ENCODE measurements at places on chromosomes 16 and 17.

DNA sequence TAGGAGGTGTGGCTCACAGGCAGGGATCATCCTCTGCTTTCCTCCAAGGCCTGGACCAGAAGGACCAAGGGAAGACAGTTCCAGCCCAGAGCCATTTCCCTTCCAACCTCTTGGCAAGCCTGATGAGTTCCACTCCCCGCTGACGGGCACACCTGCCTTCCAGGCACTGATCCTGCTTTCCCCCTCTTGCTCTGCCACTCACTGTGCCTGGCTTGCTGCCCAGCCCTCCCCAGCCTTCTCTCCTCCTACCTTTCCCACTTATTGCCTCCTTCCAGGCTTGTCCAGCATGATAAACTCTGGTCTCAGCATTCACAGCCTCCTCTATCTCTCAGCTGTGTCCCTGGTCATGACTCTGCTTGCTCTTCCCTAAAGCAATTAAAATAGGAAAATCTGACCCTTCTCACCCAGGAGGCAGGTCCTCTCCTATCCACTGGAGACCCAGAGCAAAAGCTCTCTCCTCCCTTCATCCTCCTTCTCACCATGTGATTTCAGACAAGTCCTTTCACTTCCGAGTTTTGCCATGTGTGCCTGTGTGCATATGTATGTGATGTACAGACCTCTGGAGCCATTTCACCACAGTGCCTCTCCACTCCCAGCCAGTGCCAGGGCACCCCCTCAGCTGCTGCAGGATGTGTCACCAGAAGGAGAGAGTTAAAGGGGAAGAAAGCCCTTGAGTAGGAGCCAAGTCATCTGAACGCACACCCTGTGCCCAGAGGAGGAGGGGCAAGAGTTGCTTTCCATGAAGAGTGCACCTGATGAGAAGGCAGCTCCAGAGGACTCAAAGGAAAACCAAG lies 13.4 kb upstream of the TMEM170A start:
- DNase-seq: no peak

- peak; percentile 43 for DNase-seq
Measured at GRCh38 chr17:79658811-79659207, 48.0 kb upstream of the RBFOX3 start.

- DNase-seq: peak; percentile 64
Measured at GRCh38 chr17:27544350-27545131, 86.4 kb upstream of the LGALS9 start.

DNA sequence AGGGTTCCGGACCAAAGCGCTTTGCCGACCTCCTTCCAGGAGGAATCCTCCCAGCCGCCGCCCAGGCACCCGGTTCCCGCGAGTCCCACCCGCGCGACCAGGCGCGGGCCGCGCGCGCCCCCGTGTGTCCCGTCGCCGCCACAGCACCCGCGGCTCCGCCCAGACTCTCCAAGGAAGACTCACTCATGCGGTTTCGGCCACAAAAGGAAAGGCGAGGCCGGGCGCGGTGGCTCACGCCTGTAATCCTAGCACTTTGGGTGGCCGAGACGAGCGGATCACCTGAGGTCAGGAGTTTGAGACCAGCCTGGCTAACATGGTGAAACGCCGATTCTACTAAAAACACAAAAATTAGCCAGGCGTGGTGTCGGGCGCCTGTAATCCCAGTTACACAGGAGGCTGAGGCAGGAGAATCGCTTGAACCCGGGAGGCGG lies 3.5 kb upstream of the PKMYT1 start:
- DNase-seq: peak; percentile 71

DNA sequence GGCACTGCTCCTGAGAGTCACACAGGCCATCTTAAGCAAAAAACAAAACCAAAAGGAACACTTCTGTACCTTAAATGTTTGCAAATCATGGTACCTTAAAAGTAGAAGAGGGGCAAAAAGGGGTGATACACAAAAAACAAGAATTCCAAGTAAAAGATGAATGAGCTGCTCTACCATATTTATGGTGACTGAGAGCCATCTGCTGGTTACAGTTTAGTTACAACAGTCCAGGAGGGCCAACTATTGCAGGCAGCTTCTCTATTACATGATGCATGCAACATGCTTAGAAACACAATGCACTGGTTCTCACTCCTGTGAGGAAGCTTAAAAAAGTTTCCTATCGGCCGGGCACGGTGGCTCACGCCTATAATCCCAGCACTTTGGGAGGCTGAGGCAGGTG lies 53.5 kb downstream of the STX8 start:
- peak; percentile 68 for DNase-seq

GRCh38 chr16:8736123-8736668 lies 61.2 kb downstream of the TMEM186 start:
- no peak for DNase-seq

DNA sequence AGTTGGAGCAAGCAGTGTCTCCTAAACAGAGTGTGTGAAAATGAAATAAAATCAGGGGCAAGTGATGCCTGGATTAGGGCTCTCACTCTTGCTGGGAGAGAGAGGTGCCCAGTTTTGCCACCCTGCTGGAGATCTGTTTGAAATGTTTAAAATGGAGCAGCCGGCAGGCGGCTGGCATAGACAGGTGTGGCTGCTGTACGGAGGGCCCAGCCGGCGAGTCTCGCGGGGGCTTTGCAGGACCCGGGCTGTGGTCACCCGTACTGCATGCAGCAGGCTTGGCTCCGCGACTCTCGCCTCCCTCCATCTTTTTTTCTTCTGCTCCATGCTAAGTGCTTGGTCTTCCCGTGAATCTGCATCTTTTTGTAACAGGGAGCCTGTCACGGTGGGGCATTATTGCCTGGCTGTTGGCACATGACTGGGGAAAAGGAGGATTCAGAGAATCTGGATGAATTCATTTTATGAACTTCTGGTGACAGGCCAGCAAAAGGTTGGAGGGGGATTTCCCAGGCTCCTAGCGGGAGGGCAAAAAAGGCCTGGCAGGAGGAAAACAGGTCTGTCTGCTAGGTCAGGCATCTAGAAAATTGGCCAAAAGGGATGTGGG lies 1.8 kb downstream of the ZNRF1 start:
- peak; percentile 49 for DNase-seq
